Motor neuron (in vitro differentiated cells): ENCODE measurements at places on chromosomes 4 and X.
A peak's percentile ranks its signal among the peaks of the same experiment; 100 is the strongest.

DNA sequence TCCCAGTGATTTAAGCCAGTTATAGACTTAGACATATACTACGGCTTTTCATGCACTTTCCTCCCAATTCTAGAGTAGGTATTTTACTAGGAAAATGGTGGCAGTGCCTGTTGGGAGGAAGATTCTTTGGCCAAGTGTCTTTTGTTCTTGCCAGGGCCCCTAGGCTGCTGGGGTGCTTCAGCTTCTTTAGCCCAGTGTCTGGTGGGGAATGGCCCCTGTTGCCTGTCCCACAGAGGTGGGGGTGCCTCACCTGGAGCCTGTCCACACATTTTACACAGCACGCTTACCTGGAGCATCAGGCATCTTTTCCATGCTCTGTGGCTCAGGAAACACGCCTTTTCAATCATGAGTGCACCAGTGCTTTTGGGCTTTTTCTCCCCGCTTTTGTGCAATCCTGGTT, 33.2 kb upstream of the MSANTD1 start:
- no peak for ATAC-seq

- ATAC-seq, result no peak
These were observed 272.2 kb upstream of the CASK start for GRCh38 chrX:42195506-42195905.

DNA sequence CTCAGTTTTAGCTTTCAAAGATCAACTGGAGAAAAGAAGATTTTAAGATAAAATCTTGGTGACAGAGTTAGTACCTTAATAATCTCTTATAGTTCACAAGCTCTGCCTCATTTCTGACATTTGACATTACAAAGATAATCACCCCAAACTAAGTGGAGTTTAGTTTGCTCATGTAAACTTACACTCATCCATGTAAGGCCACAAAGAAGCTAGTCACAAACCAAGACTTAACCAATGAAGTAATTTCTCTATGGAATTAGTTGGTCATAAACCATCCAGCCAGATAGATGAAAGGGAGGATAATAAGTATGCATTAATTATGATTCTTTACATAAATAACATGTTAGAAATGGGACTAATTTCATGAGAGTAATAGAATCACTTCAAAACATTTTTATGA, 159.2 kb downstream of the FAM13A start:
- ATAC-seq, result no peak

DNA sequence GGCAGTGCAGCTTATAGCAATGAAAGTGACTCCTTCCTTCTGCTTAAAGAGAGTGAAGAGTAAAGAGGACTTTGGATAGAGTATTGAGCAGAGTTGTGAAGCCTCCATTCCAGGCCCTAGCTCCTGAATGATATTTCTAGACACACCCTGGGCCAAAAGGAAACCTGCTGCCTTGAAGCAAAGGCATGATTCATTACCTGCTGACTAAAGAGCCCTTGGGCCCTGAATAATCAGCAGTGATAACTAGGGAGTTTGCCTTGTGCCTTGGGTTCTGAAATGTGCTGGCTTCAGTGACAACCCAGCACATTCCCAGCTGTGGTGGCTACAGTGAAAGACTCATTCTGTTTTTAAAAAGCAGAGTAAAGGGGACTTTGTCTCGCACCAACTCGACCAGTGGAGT, 49.2 kb downstream of the STPG2 start:
- ATAC-seq, result no peak

GRCh38 chr4:147103403-147103946, 157.8 kb upstream of the TTC29 start:
- peak; percentile 85 for ATAC-seq

GRCh38 chr4:156764145-156764544, 207.5 kb downstream of the PDGFC start:
- ATAC-seq, result peak; percentile 22

DNA sequence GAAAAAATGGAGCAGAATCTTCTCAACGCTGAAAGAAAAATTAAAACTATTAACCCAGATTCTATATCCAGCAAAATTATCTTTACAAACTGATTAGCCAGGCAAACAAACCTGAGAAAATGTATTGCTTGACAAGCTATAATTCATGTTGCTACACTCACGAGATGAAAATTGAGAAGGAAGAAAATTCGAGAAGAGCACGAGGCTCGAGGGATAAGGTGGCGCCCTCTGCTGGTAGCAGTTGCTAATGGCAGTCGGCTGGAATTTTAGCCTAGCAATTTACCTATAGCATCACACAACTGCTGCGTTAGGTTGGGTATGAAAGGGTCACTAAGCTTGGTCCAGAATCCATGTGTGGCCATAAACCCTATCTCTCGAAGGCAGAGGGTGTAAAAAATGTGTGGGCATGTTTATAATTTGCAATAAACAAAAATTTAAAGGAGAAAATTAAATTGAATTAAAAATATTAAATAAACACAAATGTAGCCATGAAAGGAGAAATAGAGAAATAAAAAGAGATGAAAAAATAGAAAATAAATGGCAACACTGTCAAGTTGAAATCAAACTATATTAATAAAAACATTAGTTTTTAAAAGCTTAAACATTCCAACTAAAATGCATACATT, 126.6 kb downstream of the PPP4R3C start:
- ATAC-seq, result no peak

- no peak for ATAC-seq
These were observed 836 bp downstream of the PRRG1 start for GRCh38 chrX:37350034-37350365.
